ENCODE measurements at places on chromosomes 5 and 9.

DNA sequence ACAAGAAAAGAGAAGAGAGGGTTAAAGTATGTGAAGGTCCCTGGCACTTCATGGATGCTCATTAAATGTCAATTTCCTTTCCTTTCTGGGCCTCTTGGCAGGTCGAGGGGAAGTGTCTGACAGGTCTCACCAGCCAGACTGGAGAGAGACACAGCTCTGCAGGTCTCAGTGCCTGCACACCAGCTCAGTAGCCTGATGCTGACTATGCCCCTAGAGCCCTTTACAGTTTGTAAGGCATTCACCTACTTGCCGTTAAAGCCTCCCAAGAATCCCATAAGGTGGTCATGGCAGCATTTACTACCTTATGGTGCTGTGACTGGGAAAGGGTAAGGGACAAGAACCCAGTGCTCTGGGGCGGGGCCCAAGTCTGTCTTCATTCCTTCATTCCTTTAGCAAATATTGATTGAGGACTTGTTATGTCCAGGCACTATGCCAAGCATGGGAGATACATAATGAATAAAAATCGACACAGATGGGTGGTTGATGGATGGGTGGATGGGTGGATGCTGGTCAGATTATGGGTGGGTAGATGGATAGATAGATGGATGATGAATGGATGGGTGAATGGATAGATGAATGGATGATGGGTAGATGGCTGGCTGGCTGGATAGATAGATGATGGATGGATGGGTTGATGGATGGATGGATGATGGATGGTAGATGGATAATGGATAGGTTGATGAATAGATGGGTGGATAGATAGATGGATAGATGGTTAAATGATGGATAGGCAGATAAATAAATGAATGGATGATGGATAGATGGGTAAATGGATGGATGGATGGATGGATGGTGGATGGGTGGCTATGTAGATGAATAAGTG lies 21.3 kb upstream of the KIF12 start:
- DNase-seq, result no peak

GRCh38 chr5:90480699-90481098 lies 6.0 kb downstream of the POLR3G start:
- DNase-seq, result no peak

- DNase-seq, result no peak
These were observed 185.4 kb downstream of the GABBR2 start for GRCh38 chr9:98523231-98523901.

DNA sequence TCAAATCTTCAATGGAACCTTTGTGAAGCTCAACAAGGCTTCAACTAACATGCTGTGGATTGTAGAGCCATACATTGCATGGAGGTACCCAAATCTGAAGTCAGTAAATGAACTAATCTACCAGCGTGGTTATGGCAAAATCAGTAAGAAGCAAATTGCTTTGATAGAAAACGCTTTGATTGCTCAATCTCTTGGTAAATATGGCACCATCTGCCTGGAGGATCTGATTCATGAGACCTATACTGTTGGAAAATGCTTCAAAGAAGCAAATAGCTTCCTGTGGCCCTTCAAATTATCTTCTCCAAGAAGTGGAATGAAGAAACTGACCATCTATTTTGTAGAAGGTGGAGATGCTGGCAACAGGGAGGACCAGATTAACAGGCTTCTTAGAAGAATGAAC lies 54.7 kb upstream of the TTC39B start:
- DNase-seq, result no peak

Data from globus pallidus (tissue), 1 donor.